Karpas-422 (cell line): ENCODE measurements at places on chromosomes 4 and X. TPM values are rescaled to one million over a fixed set of nuclear protein-coding genes. Genes with fewer than 3 reads are reported as not detected.

DNA sequence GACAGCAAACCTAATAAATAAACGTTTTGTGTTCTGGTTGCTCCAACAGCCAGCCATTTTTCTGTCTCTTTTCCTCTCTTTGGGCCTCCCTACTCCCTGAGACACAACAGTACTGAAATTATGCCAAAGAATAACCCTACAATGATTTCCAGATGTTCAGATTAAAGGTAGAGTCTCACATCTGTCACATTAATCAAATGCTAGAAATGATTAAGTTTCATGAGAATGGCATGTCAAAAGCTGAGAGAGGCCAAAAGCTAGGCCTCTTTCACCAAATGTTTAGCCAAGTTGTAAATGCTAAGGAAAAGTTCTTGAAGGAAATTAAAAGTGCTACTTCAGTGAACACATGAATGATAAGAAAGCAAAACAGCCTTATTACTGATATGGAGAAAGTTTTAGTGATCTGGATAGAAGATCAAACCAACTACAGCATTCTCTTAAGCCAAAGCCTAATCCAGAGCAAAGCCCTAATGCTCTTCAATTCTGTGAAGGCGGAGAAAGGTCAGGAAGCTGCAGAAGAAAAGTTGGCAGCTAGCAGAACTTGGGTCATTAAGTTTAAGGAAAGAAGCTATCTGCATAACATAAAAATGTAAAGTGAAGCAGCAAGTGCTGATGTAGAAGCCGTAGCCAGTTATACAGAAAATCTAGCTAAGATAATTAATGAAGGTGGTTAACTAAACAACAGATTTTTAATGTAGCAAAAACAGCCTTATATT lies 182.1 kb upstream of the NUDT6 start:
- DNase-seq = no peak

GRCh38 chr4:37978248-37978924 lies 18.2 kb downstream of the PTTG2 start:
- DNase-seq = peak; percentile 63

Gene NR0B1
- total RNA-seq = not detected in 2 replicates

Gene NHS
- total RNA-seq = 0.15 TPM in 1 of 2 replicates, not detected in the other

GRCh38 chr4:144514736-144515135 lies 131.2 kb upstream of the HHIP start:
- no peak for DNase-seq
